GM13977 (cell line): ENCODE measurements at places on chromosomes 16 and 17.

DNA sequence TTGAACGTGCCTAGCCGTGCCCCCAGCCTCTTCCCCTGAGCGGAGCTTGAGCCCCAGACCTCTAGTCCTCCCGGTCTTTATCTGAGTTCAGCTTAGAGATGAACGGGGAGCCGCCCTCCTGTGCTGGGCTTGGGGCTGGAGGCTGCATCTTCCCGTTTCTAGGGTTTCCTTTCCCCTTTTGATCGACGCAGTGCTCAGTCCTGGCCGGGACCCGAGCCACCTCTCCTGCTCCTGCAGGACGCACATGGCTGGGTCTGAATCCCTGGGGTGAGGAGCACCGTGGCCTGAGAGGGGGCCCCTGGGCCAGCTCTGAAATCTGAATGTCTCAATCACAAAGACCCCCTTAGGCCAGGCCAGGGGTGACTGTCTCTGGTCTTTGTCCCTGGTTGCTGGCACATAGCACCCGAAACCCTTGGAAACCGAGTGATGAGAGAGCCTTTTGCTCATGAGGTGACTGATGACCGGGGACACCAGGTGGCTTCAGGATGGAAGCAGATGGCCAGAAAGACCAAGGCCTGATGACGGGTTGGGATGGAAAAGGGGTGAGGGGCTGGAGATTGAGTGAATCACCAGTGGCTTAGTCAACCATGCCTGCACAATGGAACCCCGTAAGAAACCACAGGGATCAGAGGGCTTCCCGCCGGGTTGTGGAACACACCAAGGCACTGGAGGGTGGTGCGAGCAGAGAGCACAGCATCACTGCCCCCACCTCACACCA, 724 bp downstream of the GAA start:
- DNase-seq = peak; percentile 66

GRCh38 chr16:75243667-75244224, 7.7 kb downstream of the BCAR1 start:
- no peak for DNase-seq

DNA sequence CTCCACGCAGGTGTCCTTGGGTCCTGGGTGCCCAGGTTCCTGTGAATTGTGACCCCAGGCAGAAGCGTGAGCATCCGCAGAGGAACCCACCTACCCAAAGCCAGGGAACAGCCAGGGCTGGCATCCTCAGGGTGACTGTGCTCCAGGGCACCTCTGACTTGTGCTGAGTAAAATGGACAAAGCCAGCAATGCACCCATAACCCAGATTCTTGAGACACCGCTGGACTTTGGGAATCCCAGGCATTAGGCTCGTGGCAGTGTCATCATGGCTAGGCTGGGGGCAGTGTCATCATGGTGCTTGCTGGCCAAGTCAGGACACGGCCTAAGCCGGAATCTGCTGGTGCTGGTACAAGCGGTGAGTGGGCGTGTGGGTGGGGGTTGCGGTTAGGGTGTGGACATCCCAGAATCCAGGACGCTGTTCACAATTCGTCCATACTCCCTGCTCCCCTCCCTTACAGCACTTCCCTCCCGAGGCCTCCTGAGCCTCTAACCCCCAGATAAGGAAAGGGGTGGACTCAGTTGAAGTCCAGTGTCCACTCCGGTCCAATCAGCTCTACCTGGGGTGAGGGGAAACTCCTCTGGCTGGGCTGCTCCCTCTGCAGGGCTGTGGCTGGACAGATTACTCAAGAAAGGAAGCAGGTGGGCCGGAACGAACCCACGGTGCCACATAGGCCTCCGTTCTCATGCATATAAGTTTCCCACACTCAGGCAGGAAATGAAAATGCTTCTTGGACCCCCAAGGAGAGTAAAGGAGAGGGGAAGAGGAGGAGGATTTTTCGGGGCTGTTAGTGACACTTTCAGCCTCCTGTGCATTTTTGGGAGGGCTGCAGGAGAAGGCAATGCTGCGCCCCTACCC, 138.9 kb downstream of the SEC14L1 start:
- DNase-seq = peak; percentile 63

- no peak for DNase-seq
Observed at GRCh38 chr16:57196286-57196685, 10.2 kb downstream of the RSPRY1 start.

- peak; percentile 78 for DNase-seq
Observed at GRCh38 chr17:57085448-57086068, 512 bp downstream of the AKAP1 start.

- DNase-seq = no peak
Observed at GRCh38 chr16:69417520-69418199, 6.8 kb upstream of the CYB5B start.
